ENCODE measurements at places on chromosomes 2 and 18.

DNA sequence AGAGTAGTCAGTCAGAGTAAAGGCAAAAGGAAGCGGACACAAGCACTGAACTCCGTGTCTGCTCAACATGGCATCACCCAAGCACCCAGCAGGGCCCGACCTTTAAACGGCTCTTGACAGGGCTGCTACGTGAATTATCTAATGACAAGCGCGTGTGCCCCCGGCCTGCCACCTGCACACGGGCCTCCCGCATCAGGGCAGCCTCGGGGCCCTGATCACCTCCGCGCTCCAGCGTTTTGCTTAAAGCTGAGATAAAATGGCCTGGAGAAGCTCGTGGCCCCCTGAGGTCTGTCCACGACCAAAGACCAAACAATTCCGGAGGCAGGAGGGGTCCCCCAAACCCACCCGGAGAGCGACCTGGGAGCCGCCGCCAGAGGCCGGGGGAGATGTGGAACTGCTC, 376 bp downstream of the NDUFA10 start:
- no peak for DNase-seq

DNA sequence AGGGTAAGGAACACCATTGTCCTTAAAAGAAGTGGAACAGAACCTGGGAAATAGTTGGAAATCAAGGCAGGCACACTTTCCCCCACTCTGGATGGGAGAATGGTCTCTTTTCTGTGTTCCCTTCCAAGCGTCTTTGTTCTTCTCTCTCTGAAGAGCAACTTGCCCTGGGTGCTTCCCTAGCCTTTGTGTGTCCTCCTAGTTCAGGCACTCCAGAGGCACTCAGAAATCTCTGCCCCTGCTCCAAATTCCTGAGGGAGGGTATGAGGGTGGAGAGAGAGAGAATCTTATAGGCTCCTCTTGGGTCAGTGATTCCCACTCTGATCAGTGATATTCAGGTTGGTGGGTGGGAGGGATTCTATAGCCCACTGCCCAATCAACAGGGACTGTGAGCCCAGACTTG, 8.8 kb upstream of the SIX2 start:
- DNase-seq: no peak

DNA sequence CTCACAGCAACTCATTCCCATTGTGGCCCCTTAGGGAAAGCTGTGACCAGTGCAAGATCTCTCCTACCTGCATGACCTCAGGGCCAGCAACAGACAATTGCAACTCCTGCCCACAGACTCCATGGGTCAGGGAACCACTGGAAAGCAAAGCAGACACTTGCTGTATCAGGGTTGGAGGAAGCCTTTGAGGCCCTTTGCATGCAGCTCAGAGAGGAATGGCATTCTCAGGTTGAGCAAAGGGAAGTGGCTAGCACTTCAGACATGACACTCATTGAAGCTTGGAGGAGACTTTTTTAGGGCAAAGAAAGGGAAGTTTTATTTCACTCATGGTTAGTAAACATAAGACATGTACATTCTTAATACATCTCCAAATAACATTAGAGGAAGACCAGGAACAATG, 22.1 kb downstream of the IL1F10 start:
- no peak for DNase-seq

- no peak for DNase-seq
Observed at GRCh38 chr18:62957885-62958472, 242.6 kb downstream of the PHLPP1 start.

DNA sequence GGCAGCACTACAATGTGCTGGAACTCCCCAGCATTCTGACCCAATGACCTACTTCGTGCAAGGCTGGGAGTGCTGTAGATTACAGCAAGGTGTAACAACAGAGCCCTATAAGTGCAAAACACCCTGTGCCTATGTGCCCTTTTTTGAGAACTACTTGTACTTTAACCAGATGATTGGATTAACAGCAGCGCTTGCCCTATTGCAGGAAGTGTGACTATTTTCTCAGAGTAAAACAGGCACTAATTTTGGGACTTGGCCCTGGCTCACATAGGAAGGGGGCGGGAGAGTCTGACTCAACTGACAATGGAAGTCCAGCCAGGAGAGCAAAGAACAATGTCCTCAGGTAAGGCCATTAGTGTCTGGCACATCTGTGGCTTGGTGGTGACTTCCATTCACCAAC, 35.6 kb upstream of the RNF125 start:
- no peak for DNase-seq

- no peak for DNase-seq
Observed at GRCh38 chr2:232336241-232336736, 42.3 kb upstream of the ALPP start.

DNA sequence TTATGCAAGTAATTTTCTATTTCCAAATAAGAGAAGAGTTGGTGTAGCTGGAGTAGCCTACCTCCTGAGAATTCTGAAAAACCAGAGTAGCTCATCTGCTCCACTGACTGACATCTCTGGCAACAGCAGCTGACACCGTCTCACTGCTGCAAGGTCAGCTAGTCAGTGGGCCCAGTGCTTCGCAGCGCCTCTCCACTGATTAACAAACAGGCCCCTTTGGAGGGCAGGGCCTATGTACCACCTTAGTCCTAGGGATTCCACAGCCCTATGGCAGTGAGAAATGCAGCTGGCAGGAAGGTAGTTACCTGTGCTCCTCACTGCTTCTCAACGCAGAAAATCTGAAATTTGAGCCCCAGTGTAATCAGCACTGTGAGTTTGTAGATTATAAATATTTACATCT, 97.5 kb downstream of the DLGAP1 start:
- DNase-seq: no peak

DNA sequence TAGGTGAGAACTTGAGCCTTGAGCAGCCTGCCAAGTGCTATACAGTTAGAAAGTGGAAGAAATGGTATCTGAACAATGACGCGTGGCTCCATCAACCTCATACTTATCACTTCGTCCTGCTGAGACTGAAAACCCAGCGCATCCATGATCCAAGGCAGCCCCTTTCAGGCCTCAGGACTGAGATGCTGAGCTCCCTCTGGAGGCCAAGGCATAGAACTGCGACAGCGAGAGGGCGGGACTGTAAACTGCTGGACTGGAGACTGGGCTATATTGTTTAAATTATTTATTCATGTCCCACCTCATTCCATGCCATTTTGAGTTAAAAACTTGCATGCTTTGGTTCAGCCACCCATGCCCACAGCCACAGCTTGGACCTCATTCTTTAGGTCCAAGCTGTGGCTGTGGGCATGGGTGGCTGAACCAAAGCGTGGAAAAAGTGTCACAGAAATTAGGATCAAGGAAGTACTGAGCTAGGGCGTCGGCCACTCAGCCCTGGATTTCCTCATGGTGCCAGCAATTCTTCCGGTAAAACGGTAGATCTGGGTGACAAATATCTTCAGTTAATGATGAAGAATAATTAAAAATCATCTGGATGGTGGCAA, 195.5 kb downstream of the L3MBTL4 start:
- no peak for DNase-seq

GRCh38 chr2:1394709-1395408, 18.4 kb upstream of the TPO start:
- no peak for DNase-seq

GRCh38 chr2:42569116-42569711, 782 bp downstream of the MTA3 start:
- DNase-seq: no peak

DNA sequence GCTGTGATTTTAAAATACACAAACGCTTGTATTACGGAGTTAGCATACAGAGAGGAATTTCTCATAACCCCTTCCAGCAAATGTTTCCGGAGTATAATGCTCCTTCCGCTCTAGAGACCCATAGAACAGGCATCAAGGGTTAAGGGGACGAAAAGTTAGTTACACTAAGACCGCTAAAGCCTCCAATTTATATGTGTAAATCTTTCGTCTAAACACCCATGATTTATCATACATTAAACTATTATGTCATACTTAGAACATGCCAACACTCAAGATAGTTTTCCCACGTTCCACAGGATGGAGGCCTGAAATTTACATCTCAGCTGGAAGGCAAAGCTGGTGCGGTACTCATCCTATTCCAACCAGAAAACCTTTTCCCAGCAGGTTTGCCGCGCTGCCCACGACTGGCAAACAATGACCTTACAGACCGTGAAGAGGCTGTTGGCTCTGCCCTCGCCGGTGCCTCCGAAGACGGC, 650 bp downstream of the ORMDL1 start:
- no peak for DNase-seq

DNA sequence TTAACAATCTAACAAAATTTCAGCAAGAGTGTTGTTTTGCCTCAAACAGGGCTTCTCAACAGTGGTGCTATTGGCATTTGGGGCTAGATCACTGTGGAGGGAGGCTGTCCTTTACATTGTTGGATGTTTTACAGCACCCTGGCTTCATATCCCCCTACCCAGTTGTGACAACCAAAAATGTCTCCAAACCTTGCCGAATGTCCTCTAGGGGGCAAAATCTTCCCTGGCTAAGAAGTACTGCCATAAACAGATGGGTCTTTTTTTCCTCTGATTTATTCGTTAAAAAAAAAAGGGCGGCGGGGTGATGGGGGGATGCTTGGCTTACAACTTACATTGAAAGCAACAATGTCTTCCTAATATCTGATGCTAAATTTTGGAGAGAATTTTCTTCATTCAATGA, 207.6 kb upstream of the CCDC150 start:
- no peak for DNase-seq

GRCh38 chr2:132540166-132540565, 123.6 kb downstream of the GPR39 start:
- DNase-seq: no peak

DNA sequence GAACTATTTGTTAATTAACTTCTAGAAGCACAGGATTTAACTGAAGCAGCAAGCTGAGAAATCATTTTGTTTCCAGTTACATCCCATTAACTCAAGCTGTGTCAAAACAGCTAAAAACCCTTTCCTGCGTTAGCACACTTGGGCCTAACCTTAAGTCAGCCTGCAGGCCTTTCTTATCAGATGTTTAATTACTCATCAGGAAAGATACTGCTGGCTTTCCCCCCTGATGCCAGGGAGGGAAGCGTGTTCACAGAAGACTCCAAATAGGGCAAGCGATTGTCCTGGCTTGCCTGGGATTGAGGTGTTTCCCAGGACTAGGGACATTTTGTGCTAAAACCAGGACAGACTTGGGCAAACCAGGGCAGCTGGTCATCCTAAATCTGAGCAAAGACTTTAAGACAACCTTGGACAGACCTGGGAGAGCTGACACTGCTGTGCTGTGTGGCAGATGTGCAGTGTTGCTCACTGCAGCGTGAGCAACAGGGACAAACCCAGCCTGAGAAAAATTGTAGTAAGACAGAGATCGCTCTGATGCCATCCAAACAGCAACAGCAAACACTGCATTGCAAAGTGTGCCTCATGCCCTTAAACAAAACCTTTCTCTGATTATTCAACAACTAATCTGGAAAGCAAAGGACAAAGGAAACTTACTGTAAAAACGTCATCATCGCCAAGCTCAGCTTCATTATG, 100.9 kb downstream of the SPRED2 start:
- no peak for DNase-seq

GRCh38 chr18:39667905-39668304, 2102.3 kb upstream of the CELF4 start:
- DNase-seq: no peak

DNA sequence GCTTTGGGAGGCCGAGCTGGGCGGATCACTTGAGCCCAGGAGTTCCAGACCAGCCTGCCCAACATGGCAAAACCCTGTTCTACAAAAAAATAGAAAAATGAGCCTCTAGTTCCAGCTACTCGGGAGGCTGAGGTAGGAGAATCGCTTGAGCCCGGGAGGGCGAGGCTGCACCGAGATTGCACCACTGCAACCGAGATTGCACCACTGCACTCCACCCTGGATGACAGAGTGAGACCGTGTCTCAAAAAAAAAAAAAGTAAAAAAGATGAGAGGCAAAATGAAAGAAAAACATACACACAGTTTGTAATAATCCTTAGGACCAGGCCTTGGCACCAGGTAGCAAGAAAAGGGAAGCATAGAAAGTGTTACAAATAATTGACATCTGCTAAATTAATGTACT, 22.0 kb downstream of the RBM43 start:
- DNase-seq: no peak

- DNase-seq: no peak
Observed at GRCh38 chr2:212538305-212539071, at the start of gene ERBB4. Gene ERBB4, minus strand, starts transcription at chr2:212538802. Its CDS starts 272 bp downstream, at chr2:212538530.

DNA sequence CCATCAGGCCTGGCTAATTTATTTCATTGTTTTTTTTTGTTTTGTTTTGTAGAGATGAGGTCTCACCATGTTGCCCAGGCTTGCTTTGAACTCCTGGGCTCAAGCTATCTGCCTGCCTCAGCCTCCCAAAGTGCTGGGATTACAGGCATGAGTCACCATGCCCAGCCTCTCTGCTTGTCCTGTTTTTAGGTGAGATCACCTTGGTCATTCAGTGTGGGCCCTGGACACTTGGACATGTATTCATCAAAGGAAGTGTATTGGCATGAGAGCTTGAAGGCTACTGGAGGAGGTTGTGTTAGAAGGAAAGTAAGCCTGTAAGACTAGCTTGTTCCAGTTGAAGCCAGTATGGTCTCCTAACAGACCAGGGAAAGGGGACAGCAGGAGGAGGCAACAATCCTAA, 229.2 kb upstream of the RGPD4 start:
- DNase-seq: no peak

DNA sequence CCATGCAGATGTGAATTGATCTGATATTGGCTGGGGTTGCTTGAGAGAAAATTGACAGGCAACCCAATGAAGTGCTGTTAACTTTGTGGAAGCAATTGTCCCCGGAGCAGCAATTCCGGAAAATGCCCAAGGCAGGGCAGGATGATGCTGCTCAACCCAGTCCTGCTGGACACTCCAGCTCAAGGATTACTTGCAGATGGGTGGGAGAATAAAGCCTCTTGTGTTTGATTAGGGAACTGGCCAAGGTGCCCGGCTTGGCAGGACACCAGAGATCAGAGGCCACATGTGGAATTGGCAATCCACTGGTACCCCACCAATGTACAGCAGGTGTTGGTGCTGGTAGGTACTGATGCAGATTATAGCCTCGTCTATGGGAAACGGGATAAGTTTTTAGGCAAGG, 12.3 kb upstream of the C2orf42 start:
- DNase-seq: no peak

DNA sequence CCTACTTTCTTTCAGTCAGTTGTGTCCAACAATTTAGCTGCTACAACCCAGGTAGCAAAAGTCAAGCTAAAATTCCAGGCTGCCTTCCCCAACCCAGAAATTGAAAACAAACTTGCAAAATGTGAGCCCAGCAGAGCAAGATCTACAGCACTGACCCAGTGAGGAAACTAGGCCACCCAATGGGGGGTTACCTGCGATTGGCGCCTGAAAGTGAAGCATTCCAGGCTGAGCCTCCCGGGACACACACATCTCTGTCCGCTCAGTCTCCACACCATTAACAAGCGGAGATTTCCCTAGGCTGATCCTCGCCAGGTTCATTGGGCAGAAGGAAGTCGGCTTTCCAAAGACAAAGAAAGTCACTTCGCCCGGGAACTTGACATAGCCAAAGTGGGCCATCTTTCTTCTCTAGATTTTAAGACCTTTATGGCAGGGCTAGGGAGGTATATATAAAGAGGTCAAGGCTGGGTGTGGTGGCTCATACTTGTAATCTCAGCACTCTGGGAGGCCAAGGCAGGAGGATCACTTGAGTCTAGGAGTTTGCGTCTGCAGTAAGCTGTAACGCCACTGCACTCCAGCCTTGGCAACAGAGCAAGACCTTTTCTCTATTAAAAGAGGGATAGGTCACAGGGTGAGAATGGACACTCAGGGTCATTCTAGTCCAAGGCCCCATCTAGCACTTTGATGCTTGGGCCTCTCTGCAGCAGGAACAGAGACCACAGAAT, 53.6 kb downstream of the TTC32 start:
- no peak for DNase-seq

All from T-helper 22 cell (primary cell).